ENCODE measurements at places on chromosomes 5 and 9. TPM values are rescaled to one million over a fixed set of nuclear protein-coding genes. Genes with fewer than 3 reads are reported as not detected.

ZNF608 gene
- total RNA-seq: 18.0 TPM

DOK3 gene
- total RNA-seq: 2.2 TPM

JMY gene
- total RNA-seq: 3.2 TPM

FGF1 gene
- 2.4 TPM for total RNA-seq

RNF38 gene
- total RNA-seq: 27.3 TPM

SCGB3A2 gene
- not detected for total RNA-seq

HBEGF gene
- total RNA-seq: 9.2 TPM

AK1 gene
- total RNA-seq: 86.3 TPM

ACTBL2 gene
- total RNA-seq: 9.3 TPM

LURAP1L gene
- 3.2 TPM for total RNA-seq

NEUROG1 gene
- total RNA-seq: not detected

CD72 gene
- 0.05 TPM for total RNA-seq

SEMA4D gene
- 14.2 TPM for total RNA-seq

RAB3C gene
- 0.02 TPM for total RNA-seq
